Hepatocyte (in vitro differentiated cells): ENCODE measurements at places on chromosomes 2 and 18.

GRCh38 chr18:6994771-6995430 is 122.7 kb downstream of the LAMA1 start:
- no peak for DNase-seq
- H3K4me1 ChIP-seq: no peaks in the 10 kb centered on the region
- no peak overlapping the region for H3K4me3 ChIP-seq
- no peak overlapping the region for H3K27ac ChIP-seq
- no peaks in the 10 kb centered on the region for H3K27me3 ChIP-seq

GRCh38 chr2:77434880-77435279 is 87.3 kb downstream of the LRRTM4 start:
- H3K4me1 ChIP-seq: no peaks in the 10 kb centered on the region
- H3K27me3 ChIP-seq: no peaks in the 10 kb centered on the region
- H3K4me3 ChIP-seq: no peak overlapping the region
- H3K36me3 ChIP-seq: no peaks in the 10 kb centered on the region
- DNase-seq: no peak
- no peak overlapping the region for H3K27ac ChIP-seq

- DNase-seq: peak; percentile 28
- no peak overlapping the region for H3K4me3 ChIP-seq
- no peaks in the 10 kb centered on the region for H3K4me1 ChIP-seq
- no peak overlapping the region for H3K27ac ChIP-seq
These were observed 123.6 kb upstream of the SMIM21 start for GRCh38 chr18:75551071-75551470.

GRCh38 chr2:159154366-159154765 is 132.1 kb downstream of the WDSUB1 start:
- no peak overlapping the region for H3K4me3 ChIP-seq
- DNase-seq: no peak
- peak overlapping the region; percentile 22 for H3K27ac ChIP-seq
- H3K36me3 ChIP-seq: no peaks in the 10 kb centered on the region
- H3K4me1 ChIP-seq: peaks cover 51% of the 10 kb centered on the region
